ENCODE measurements at places on chromosomes 2 and 18.

- DNase-seq, result no peak
Observed at GRCh38 chr2:205860885-205861284, 178.6 kb downstream of the NRP2 start.

DNA sequence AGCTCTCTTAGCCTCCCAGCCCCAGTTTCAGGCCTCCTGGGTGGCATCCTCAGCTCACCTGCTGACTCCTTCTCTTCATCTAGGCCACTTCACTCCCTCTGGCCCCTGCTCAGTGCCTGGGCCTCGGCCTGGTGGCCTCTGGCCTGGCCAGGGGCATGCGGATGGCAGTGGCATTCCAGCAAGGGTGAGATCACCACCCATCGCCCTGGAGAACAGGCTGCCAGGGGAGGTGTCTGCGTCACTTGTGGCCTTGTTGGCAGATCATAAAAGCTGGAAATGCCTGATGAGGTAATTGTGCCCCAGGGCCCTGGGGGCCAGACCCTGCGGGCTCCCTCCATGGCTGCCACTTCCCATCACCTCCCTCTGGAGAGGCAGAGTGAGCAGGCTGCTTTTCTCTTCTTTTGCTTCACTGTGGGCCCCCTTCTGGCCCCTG is 72.5 kb upstream of the SMAD2 start:
- no peak for DNase-seq

DNA sequence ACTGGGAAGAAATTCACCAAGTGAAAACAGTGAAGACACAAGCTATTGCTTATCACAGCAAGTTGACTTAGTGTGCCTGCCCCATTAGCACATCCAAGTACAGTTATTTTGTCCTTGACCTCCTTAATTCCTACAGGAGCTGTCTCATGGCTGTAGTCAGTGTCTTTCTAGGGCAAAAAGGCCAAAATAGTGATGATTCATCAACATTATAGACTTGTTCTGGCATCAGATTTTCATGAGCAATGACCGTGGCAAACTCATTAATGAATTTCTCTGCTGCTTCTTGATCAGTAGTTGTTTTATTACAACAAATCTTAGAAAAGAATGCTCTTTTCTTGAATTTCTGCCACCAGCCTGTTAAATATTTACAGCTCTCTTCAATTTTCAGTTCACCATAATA is 1169.3 kb upstream of the DDX18 start:
- no peak for DNase-seq

GRCh38 chr2:72931280-72931910 is 14.1 kb downstream of the EMX1 start:
- no peak for DNase-seq

DNA sequence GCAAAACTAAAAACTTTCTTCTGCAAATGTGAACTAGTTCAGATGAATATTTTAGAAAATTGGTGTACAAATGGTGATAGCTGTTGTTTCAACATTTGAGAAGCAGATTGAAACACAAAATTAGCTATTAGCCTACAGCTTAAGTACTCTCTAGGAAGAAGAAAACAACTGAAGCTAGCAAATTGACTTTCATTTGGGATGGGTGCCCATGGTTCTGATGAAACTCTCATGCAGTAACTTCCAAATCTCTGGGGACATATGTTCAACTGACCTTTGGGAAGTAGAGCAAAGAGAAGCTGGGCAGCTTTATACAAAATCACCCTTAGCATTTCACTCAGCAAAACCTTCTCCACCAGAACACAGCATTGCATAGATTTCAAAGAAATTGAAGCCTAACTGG is 119.0 kb downstream of the GALNT13 start:
- DNase-seq, result no peak

DNA sequence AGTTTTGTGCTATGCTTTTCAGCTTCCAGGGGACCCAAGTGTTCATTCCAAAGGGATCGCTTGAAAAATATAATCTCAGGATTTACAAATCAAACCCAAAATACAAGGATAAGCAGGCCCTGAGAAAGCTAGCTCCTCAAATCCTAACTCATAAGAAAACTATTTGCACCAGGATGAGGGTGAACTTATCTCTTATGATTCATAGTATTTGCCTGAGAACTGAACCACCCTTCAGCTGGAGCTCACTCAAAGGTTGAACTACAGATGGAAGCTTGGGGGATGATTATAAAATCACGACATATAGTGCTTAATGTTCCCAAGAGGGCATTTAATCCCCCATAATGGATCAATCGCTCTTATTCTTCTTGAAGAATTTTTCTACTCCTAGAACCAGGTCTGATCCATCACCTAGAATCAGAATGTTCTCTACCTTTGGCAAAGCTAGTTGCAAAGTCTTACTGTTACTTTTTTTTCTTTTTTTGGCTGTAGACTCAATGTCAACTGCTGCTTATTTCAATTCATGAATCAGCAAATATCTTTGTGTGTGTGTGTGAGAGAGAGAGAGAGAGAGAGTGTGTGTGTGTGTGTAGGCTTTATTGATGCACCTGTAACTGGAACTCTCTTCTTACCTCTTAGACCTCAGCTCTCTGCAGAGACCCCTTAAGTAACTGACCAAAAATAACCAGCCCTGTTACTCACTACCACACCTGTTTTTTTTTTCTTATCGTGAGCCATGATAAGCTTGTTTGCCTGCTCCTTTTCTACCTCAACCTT is 44.8 kb downstream of the ARL4C start:
- no peak for DNase-seq

DNA sequence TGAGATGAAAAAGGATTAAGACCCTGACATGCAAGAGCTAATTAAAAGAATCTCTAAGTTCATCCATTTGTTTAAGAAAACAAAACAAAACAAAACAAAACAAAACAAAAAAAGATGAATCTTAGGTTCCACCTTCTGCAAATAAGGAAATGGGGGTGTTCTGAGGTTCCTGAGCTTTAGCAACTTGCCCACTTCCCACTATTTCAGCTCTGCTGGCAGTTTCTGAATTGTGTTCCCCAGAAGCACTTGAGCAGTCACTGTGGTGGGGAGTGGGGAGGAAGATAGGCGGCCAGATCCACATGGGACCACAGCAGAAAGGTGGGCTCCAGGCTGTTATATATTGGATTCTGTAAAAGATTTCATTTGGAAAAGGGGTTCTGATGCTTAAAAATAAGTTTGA is 20.3 kb downstream of the INO80C start:
- no peak for DNase-seq

- no peak for DNase-seq
Observed at GRCh38 chr2:109143214-109144187, 14.5 kb downstream of the SH3RF3 start.

DNA sequence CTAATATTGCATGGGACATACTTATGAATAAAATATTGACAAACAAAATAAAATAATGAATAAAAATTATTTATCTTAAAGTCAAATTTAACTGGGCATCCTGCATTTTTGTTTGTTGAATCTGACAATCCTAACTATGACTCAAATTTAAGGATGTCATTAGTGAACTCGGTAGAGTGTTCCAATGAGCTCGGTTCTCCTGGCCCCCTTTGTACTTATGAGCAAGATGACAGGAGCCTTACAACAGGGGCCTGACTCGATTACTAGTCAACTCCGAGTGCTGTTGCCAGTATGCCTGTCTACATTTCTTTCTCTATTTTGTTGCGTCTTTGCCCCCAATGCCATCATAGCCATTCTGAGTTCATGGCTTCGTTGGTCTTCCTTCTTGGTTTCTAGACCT is 40.3 kb downstream of the HRH4 start:
- no peak for DNase-seq

GRCh38 chr2:109313343-109313742 is 184.3 kb downstream of the SH3RF3 start:
- no peak for DNase-seq

DNA sequence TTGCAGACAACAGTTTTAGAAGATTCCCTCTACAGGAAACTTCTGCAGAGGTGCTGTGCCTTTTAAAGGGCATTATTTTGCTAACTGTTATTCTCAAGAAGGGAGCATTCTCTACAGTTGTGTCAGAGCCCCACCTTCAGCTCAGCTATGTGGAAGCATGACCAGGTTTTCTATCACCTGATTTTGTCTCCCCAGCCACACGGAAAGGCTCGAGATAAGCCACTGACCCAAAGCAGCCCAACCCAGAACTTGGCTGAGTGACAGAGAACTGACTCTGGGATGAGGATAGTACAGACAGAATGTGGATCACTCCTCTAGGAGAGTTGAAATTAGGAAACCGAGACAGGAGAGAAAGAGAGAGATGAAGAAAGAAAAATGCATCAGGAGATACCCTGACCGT is 10.7 kb downstream of the COL4A4 start:
- DNase-seq, result no peak

GRCh38 chr2:23425885-23426262 is 40.9 kb downstream of the KLHL29 start:
- no peak for DNase-seq

DNA sequence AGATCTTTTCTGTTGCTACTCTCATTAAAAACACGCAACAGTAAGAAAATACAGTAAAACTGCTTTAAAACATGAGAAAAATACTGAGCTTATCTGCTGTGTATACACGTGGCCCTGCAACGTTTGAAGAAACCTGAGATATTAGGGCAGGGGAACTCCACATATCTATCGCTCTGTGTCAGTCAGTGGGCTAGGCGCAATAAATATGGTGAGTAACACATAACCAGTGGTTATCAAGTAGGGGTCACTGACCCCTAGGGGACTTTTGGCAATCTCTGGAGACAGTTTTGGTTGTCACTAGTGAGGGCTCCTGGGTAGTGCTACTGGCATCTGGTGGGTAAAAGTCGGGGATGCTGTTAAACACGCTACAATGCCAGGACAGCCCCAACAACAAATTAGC is 14.9 kb downstream of the STAT1 start:
- no peak for DNase-seq

- peak; percentile 87 for DNase-seq
Observed at GRCh38 chr2:235050980-235051351, 99.1 kb downstream of the SH3BP4 start.

- peak; percentile 38 for DNase-seq
Observed at GRCh38 chr2:69012310-69013141, 453 bp upstream of the ANTXR1 start.

- no peak for DNase-seq
Observed at GRCh38 chr18:44849361-44849760, 168.7 kb downstream of the SETBP1 start.

- DNase-seq, result no peak
Observed at GRCh38 chr2:166560022-166560421, 66.0 kb upstream of the SCN7A start.

- peak; percentile 86 for DNase-seq
Observed at GRCh38 chr2:11465485-11466306, at the start of gene E2F6. Gene E2F6 (minus strand): TSS chr2:11466161. CDS start chr2:11465879, 282 bp downstream.

GRCh38 chr2:239910404-239910803 is 114.7 kb downstream of the NDUFA10 start:
- DNase-seq, result no peak

- no peak for DNase-seq
Observed at GRCh38 chr2:216328347-216328746, 43.9 kb downstream of the MARCHF4 start.

DNA sequence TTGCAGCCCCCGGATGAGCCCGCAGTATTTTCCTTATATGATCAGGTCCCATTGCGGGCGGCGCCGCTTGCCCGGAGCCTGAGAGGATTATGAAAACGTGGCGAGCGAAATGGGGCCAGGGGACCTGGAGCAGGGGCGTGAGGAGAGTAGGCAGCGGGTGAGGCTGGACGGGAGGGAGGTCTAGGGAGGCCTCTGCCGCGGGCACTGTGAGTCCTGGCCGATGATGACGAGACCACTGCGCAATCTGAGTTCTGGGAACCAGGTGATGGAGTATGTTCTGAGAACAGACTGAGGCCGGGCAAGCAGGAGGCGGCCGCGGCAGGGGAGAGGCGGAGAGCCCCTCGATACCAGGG is 790 bp upstream of the ACAA2 start:
- peak; percentile 48 for DNase-seq

- DNase-seq, result no peak
Observed at GRCh38 chr2:100237163-100237562, 85.1 kb downstream of the LONRF2 start.

All from hippocampal formation (tissue), 2 donors.